SHP77 treated with DMSO at 0.1 percent for 48 hours (cell line): ENCODE measurements at places on chromosomes 16 and 17.

GRCh38 chr17:62093188-62094155, 28.4 kb upstream of the MED13 start:
- DNase-seq: no peak

- DNase-seq: no peak
Measured at GRCh38 chr16:79792076-79792475, 191.5 kb upstream of the MAF start.

DNA sequence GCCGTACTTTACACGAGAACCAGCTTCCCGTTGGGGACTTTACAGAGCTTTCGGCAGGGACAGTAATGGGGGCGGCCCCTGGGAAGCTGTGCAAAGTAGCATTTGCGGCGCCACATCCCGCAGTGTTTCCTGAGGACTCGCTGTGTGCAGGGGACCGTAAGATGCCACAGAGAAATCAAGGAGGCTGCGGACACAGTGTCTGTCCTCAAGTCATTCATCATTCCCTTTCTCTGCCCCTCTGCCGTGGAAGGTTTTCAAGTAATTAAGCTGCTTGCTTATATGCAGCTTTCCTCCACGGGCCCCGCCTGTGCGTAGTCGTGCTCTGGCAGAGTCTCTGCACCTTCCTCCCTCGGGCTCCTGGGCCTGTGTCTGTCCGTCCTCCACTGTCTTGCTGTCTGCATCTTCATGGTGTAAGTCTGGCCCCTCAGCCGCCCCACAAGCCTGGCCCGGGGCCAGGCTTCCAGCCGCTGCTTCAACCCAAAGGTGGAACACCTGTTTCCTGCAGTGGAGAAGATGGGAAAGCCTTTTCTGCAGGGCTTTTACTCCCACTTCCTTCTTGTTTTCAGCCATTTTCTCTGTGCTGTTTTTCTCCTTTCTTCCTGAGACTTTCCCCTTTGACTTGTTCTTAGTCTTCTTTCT, 216.9 kb upstream of the CHMP6 start:
- DNase-seq: peak; percentile 60

DNA sequence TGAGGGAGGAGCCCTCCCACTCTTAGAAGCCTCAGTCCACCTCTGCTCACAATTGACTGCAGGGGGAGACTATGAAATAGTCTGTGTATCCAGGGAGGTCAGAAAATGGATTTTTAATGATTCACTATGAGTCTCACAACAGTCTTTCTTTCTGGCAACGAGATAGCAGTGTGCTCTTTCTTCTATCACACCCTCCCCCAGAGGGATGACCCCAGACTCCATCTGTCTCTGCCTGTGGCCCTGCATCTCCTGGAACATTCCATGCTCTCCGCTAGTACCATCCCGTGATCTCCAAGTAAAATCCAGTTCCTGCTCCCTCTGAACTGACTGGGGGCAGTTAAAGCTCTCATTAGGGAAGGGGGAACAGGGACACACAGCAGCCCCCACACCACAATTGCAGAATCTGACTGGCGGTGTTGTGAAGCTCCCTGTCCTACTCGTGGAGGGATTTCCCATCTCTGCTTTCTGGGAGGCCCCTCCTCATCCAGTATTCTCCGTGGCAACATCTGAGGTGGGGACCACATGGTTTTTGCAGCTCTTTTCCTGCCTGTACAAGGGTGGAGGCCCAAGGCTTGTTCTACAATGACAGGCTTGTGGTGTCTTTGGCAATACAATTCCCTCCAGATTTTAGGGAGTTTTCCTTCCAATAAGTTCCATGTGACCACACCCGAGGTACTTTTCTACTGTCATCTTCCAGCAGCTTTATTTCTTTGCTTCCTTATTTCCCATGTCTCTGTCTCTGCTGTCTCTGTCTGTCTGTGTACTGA, 19.4 kb downstream of the NATD1 start:
- DNase-seq: no peak

DNA sequence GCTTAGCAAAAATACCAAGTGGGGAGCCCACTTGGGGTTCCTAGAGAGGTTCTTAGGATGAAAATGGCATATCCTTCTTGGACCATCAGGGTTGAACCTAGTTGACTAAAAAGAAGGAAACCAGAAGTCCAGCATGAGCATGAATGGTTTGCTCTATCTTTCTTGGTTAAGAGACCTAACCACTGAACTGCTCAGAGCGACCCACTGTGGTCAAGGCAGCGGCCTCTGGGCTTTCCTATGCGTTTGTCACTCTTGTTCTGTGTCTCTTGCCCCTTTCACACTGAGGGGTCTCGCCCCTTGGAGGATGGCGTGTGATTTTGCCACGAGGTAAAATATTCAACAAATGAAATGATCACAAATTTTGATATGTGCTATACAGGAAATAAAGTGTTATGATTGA, 526 bp upstream of the BORCS6 start:
- no peak for DNase-seq

- DNase-seq: peak; percentile 83
Measured at GRCh38 chr17:76452660-76453430, at the start of gene UBE2O. Gene UBE2O (minus strand): TSS chr17:76453152. CDS start chr17:76453141, 11 bp downstream.

DNA sequence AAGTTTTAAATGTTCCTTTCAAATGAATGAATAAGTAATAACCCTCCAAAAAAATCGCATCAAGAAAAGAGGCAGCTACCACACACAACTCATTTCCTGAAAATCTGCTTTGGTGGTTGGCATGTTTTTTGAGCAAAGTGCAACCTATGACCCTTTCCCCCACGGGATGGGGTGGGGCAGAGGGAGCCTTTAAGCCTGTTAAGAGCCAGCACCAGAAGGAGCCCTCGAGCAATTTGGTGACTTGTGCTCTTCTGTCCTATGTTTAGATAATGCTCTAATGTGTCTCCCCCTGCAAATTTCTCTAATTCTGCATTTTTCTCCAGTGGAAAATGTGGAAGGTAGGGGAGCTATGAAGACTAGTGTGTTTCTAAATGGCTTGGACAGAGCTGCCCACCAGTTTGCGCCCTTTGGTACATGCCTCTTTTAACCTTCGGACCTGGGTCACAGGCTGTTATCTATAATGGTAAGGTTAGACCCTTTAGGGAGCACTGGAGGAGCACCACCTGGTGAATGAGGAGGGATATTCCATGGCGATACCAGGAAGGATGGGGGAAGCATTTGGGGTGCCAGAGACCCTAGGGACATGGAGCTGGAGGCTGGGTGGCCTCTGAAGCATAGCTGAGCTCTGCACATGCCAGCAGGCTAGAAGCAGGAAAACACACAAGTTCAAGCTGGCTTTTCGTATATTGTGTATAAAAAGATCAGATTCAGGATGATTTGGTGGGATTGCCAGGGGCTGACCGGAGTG, 1.6 kb downstream of the PYCARD start:
- DNase-seq: no peak

GRCh38 chr16:50466170-50466569, 82.0 kb upstream of the NKD1 start:
- no peak for DNase-seq

DNA sequence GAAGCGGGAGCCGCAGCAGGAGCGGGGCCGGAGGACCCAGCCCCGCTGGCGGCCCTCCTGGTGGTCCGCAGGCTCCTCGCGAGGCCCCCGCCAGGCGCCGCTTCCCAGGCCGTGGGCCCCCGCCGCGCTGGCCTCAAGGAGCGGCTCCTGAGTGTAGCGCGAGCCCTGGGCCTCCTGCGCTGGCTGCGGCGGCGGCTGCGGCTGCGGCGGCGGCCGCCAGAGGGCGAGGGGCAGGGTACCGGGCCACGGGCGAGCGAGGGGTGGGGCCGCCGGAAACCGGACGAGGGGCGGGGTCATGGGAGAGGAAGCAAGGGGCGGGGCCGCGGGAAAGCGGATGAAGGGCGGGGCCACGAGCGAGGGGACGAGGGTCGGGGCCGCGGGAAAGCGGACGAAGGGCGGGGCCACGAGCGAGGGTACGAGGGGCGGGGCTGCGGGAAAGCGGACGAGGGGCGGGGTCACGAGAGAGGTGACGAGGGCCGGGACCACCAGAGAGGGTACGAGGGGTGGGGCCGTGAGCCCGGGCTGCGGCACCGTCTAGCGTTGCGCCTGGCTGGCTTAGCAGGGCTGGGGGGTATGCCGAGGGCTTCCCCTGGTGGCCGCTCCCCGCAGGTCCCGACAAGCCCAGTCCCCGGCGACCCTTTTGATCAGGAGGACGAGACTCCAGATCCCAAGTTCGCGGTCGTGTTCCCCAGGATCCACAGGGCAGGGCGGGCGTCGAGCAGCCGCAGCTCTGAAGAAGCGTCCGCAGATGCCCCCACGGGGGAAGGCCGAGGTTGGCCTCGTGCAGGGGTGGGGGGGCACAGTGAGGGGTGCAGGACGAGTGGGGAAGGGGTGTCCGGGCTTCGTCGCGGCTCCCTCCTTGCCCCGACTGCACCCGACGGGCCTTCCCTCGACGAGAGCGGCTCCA, 1.7 kb downstream of the MYO15B start:
- peak; percentile 77 for DNase-seq

DNA sequence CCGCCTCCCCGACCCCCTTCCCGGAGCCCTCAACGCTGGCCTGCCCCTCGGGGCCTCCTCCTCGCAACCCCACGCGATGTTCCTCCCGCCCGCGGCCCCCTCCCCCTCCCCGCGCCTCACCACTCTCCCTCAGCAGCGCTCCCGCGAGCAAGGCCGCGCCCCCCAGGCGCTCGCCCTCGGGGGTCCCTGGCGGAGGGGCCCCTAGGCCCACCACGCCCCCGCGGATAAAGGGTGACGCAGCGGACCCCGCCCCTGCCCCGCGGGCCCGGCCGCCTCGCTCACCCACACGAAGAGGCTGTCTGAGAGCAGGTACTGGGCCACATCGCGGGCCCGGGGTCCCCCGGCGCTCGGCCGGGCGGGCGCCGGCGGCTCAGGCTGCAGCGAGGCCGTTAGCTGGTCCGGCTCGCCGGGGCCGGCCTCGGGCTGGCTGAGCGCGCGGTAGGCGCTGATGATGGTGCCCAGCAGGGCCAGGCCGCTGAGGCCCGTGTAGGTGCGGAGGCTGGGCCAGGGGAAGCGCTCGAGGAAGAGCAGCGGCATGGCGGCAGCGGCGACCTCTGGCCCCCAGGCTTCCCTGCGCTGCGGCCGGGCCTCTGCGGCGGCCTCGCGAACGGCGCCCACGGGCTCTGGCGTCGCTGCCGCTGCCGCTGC, 430 bp downstream of the AMFR start:
- no peak for DNase-seq

DNA sequence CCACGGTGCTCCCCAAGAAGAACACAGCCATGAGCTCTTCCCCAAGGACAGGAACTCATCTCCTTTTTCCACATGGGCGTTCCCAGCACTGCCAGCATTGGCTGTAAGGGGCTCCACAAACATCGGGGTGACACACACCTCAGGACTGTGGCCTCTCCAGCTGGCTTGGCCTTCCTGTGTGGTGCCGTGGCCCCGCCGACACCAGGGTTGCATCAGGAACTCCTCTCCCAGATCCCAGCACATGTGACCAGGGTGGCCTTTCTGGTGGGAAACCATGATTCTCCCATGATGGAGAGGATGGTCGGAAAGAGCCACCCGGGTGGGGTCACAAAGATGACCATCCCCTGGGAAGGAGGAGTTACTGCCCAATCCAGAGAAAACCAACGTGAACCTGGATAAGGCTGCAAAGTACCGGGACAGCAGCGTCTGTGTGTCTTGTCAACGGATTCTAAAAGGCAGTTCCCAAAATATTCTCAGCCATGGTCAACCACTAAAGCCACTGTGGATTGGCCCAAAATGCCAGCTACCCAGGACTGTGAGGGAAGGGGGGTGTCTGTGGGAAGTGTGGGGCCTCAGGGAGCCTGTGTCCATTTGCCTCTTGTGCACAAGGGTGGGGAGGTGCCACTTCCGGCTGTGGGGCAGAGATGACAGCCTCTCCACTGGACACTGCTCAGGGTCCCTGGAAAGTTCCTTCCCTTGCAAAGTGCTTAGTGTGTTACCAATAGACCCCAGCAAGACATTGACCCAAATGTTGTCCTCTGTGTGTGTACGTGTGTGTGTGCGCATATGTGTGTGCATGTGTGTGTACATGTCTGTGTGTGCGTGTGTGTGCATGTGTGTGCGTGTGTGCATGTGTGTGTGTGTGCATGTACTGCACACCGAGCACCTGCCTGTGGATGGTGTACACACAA, 78.0 kb upstream of the CBX4 start:
- no peak for DNase-seq

GRCh38 chr17:153851-154250, 16.5 kb downstream of the SCGB1C2 start:
- DNase-seq: no peak

DNA sequence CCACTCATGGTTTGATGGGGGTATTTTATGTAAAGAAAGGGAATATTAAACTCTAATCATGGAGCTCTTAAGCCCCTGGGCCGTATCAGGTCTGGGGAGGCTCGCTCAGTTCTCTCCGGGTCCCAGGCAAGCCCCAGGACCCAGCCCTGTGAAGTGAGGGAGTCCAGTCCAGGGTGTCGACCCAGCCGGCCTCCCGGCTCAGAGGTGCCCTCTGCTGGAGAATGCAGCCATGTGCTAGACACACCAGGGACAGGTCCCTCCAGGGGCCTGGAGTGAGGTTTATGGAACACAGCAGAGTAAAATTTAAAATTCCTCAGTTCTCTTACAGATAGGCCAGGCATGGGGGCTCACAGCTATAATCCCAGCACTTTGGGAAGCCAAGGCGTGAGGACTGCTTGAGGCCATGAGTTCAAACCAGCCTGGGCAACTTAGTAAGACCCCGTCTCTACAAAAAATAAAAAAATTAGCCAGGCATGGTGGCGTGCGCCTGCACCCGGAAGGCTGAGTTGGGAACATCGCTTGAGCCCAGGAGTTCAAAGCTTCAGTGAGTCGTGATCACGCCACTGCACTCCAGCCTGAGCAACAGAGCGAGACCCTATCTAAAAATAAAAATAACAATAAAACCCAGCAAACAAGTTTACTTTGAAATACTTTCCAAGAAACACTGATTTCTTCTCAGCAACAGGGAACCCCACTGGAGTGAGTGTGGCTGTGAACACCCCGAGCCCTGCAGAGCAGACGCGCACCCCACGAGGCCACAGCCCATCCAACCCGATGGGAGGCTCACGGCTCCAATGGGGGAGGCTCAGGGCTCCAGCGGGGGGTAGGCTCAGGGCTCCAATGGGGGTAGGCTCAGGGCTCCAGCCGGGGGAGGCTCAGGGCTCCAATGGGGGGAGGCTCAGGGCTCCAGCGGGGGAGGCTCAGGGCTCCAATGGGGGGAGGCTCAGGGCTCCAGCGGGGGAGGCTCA, 72.2 kb downstream of the ZNF778 start:
- no peak for DNase-seq

GRCh38 chr16:12898551-12898950, 2.8 kb upstream of the SHISA9 start:
- DNase-seq: no peak

DNA sequence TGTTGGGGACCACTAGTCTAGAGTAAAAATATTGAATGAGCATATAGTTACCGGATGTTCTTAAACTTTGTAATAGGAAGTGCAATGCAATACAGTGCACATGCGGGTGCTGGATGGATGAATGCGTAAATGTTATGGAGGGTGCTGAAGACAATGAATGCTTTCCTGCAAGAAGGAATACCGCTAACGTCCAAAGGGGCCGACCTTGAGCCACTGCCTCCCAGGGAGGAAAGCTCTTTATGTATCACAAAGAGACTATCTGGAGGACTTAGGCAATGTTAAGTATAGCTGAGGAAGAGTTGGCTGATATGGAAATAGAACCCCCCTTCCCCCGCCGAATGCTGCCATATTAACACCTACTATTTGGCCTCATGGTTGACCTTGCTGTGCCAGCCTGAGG, 27.5 kb upstream of the SHCBP1 start:
- no peak for DNase-seq
